Suppressor macrophage treated with lipopolysaccharide for 1 hour (primary cell): ENCODE measurements at places on chromosomes 6 and 20.

DNA sequence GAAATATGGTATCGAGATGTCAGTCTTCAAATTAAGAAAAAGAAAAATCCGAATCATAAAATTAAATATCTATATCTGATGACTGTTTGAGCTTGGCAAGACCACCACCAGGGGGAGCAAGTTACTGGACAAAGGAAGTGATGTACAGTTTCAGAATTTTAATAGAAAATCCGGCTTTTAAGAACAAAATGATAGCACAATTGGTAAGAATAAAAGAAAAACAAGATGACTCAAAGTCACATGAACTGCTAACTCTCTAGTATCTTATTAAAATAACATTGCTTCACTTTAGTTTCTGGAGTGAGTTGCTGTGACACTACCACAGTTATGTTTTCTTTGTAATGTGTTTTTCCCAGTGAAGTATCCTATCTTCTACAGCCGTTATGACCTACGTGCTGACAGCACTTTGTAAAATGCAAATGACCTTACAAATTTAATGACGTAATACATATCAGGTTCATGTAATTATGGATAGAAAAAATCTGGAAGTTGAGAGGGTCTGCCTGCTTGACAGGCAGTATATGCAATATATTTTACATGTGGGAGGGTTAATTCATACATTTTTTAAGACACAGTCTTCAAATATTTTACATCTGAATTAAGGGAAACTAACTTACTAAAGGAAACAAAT, 405.3 kb upstream of the HS3ST5 start:
- DNase-seq = peak; percentile 71

GRCh38 chr6:14211562-14211942, 94.0 kb downstream of the CD83 start:
- peak; percentile 57 for DNase-seq

DNA sequence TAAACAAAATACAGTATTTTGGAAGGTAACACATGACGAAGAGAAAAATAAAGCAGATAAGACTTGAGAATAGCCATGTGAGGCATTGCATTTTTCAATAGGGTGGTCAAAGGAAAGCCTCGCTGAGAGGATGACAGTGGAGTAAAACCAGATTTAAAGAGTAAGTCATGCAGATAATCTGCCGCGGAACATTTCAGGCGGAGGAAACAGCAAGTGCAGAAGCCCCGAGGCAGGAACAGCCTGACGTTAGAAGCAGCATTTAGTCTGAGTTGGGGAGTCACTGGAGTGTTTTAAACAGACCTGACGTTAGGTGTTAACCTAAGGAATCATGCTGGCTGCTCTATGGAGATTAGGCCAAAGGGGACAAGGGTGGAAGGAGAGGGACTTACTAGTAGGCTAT, 65.0 kb upstream of the VSTM2L start:
- DNase-seq = no peak

DNA sequence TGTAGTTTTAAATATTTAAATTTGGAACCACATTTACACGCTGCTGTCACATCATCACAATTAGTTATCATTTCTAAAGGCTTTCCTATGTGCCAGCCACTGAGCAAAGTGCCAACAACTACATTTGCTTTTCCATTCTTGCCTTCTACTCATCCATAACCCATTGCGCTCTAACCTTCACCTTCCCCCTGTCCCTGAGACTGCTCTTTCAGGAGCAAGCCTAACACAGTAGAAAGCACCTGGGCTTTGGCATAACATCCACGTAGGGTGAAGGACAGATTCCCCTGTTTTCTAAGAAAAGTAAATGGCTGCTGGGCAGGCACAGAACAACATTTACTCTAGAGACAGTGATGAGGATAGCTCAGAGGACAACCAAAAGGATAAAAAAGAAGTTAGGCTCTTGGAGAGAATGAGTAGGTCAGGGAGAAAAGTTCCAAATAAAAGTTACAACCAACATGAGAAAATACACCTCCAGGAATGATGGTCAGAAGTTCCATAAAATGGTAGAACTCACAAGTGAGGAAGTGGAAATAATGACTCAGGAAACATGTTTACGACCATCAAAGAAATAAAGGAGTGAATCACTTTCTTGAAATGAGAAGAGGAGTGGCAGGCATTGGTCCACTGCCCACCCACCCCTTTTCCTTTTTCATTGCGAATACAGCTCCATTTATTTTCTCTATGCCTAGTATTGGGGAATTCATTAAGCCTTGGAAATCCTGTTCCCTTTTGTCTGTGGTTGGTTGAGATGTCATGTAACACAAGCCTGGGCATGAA, 77.2 kb downstream of the PFDN4 start:
- no peak for DNase-seq

- peak; percentile 71 for DNase-seq
These were observed 3.6 kb downstream of the HLA-DMB start for GRCh38 chr6:32937230-32937633.

- no peak for DNase-seq
These were observed 5.8 kb upstream of the HMGCLL1 start for GRCh38 chr6:55584654-55585354.

GRCh38 chr6:161740486-161740885, 466.6 kb upstream of the AGPAT4 start:
- no peak for DNase-seq

- no peak for DNase-seq
These were observed 13.6 kb upstream of the GATA5 start for GRCh38 chr20:62489186-62489931.

DNA sequence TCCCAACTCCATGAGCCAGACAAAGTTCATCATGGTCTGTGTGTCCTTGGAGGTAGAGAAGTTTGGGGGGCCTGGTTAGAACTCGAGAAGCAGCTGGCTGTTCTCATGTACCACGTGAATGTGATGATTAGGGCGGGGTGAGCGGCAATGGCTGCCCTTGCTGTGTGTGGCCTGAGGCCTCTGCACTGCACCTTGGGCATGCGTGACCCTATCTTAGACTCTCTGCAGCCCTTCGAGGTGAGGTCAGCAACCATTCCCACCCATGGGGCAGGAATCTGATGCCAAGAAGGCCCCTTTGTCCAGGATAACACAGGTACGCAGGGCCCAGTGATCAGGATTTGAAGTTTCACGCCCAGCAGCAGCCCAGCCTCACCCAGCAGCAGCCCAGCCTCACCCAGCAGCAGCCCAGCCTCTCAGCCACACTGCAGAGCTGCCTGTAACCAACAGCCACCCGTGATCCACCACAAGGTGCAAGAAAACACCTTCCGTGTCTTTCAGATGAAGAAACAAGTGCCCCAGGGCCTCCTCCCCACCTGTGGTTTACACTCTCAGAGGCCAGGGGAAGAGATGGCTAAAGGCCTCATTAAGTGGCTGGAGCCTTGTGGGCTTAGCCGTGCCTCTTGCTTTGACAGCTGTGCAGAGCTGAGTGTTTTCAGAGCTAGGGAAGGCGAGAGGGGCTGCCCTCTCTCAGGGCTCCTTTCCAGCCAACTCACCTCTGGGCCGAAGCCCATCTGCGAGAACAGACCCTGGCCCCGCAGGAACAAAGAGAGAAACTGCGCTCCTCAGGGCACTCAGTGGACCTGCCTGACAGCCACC, 195.2 kb upstream of the CDH4 start:
- no peak for DNase-seq

DNA sequence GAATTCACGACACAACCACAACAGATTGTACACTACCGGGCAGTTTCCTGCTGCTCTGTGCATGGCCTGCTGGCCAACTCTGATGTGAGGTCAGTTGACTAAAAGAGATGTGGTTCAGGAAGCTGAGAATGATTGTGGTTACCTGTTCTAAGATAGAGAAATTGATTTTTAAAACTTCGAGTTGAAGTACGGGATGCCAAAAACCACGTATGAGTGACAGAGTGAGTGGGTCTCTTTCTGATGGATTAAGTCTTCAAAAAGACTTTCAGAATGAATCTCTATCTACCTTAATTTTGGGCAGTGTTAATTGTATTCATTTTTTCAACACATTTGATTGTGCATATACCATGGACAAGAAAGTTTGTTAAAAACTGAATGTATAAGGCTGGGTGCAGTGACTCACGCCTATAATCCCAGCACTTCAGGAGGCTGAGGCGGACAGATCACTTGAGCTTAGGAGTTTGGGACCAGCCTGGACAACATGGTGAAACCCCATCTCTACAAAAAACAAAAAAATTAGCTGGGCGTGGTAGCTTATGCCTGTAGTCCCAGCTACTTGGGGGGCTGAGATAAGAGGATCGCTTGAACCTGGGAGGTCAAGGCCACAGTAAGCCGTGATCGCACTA, 121.2 kb downstream of the SGK1 start:
- no peak for DNase-seq

GRCh38 chr6:105648276-105648675, 245.4 kb upstream of the PREP start:
- no peak for DNase-seq

- no peak for DNase-seq
These were observed 37.0 kb downstream of the VSTM2L start for GRCh38 chr20:37939701-37940560.

DNA sequence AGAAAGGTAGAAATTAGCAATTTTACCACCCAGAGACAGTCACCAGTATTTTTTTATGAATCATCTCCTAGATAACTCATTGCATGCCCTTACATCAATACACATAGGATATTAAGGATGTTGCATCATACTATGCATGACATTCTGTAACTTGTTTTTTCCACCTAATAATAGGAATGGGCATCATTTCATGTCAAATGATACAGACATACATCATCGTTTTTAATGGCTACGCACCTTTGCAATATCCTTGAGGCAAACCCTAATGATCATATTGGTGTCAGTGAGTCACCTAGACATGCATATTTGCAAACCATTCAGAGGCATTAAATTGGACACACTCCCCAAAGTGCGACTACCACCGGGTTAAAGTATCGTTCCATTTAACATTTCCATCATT, 309.7 kb upstream of the AGPAT4 start:
- DNase-seq = no peak

DNA sequence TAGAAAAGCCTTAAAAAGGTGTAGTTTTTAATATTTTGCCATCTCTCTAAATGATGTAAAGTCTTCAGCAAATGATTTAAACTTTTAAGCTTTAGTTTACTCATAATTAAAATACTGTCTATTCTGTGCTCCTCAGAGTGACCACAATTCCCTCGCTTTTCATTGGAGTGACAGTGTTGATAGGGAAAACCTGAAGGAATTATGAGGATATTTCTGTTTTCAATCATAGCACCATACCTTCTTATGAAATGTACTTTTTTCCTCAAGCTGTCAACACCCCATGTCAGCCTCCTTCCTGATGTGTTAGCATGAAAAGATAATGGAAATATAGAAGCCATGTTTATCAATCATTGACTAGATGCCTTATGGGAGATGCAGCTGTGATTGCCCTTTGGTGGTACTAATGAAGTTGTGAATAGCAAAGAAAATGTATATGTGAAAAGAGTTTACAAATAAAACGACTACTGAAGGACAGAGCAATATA, 145.4 kb upstream of the EYS start:
- no peak for DNase-seq

DNA sequence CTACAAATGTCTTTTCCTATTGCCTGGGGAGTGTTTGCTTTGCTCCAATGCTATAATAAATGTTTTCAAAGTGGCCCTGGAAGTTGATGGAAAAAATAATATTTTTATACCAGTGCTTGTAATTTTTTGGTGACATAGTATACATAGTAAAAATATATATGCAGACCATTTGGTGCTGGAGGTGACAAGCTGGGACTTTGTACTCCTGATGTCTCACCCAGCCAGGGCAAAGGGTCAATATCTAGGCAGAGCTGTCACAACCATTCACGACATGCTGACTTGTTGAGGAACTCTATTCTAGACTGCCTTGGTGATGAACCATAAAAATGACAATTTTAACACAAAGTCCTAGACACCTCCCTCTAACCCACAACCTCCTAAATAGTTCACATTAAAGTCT, 203.0 kb downstream of the PLCB1 start:
- DNase-seq = no peak

DNA sequence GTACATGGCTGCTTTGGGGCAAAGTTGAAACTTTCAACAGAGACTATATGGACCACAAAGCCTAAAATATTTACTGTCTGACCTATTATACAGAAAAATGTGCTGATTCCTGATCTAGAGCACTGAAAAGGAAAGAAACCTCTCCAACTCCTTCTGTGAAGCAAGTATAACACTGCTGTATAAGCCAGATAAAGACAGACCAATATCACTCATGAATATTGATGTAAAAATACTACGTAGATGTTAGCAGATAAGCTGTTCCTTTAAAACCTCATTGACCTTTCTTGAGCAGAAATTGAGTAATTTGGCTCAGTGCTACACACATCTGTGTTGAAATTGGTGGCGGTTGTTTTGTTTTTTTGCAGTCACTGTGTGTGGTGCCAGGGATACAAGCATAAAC, 69.9 kb upstream of the HDAC2 start:
- no peak for DNase-seq

DNA sequence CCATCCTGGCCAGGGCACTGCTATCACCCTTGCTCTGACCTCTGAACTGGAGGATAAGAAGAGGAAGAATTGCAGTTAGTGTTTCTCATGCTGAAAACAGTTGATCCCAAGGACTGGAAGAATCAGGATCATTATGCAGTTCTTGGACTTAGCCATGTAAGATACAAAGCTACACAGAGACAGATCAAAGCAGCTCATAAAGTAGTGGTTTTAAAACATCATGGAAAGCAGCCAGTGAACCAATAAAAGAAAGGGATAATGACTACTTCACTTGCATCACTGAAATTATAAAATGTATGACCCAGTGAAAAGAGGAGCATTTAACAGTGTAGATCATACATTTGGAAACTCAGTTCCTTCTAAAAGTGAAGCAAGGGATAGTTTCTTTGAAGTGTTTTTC, 47.7 kb downstream of the DNAH8 start:
- no peak for DNase-seq

GRCh38 chr20:25397821-25398220, 7.2 kb upstream of the ABHD12 start:
- DNase-seq = peak; percentile 23

DNA sequence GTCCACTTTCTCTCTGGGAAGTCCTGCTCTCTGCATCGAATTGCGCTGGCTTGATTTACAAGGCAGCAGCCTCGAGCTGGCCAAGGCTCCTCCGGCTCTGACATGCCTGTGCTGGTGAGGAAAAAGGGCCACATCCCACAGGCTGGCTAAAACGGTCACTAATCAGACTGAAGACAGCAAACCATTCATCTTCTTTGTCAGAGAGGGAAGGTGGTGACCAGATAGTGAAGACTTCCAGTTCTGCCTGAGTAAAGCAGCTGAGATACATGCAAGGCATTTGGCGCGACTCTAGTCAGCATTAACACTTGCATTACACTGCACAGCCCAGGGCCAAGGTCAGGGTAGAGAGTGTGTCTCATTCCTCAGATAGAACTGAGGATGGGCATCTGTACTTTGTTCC, 203.2 kb upstream of the MAP3K7 start:
- no peak for DNase-seq
